Ovary (tissue), 10 donors: ENCODE measurements at places on chromosomes 16 and 17.

DNA sequence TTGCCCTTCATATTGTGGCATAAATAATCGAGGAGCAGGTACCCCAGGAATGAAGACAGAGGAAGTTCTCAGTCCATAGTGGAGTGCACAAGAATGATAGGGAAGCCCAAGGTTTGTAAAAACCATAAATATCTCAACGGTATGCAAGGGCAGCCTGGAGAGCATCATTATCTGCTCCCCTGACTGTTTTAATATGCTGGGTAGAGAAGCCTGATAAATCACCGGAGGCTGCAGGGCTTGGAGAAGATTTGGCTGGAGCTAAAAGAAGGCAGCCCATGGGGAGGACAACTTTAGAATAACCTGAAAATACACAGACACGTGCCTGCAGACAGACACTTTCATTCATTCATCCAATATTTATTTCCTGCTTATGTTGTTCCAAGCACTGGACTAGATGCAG lies 205.2 kb upstream of the RPL38 start:
- DNase-seq: no peak

- peak; percentile 75 for DNase-seq
These were observed at the start of gene NLRP1 for GRCh38 chr17:5584383-5585286. Gene NLRP1 (minus strand): TSS chr17:5584509. CDS start chr17:5583957, 552 bp downstream.

- no peak for DNase-seq
These were observed 804 bp downstream of the CRYM start for GRCh38 chr16:21277045-21277926.

DNA sequence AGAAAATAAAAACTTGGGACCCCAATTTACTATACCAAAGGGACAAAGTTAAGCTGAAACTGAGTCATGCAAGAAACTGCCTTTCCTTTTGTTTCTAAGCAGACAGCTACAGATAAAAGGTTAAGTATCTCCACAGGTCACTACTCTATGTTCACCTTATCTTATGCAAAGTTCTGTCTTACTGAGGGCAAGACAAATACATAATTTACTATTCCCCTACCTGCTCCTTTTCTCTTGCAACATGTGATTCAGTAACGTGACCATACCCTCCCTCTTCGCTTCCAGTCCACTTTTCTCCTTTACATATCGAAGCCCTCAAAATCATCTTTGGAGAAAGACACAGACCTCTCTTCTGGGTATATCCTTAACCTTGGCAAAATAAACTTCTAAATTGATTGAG lies 42.3 kb downstream of the SCPEP1 start:
- DNase-seq: no peak

DNA sequence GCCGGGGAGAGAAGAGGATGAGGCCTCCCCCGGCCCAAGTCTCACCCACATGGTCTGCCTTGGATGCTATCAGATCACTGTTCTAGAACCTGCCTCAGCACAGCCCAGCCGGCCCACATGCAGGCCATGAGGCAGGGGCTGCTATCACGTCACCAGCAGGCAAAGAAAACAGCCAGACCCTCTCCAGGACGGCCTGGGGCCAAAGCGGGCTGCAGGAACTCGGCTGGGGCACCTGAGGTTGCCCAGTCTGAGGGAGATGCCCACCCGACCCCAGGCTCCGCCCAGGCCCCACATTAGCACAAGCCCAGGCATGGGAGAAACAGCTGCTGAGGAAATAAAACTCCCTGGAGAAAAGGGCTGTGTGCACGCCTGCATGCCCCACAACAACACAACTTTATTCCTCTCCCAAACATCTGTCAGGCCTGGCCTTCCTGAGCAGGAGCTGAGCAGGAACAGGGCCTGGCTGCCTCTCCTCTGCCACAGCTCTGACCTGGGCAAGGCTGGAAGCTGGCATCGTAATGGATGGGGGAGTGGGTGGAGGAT lies 6.7 kb upstream of the SMIM5 start:
- no peak for DNase-seq

- no peak for DNase-seq
These were observed 1006.8 kb upstream of the EEF2KMT start for GRCh38 chr16:6104428-6104827.

DNA sequence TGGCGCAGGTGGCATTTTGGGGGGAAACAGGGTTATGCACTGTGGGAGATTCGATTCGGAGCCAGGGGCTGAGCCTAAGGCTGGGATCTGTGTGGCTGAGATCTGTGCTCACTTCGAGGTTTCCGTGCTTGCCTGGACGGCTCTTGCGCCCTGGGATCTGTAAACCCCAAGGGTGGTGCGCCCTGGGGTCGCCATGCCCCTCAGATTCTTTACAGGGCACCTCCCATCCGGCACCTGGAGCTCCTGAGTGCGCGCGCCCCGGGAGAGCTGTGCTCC lies 377 bp downstream of the SLC13A5 start:
- no peak for DNase-seq

- DNase-seq: peak; percentile 51
These were observed 654 bp downstream of the TNFAIP1 start for GRCh38 chr17:28335959-28336871.

- DNase-seq: no peak
These were observed 236.3 kb downstream of the KCNJ2 start for GRCh38 chr17:70405492-70406220.

DNA sequence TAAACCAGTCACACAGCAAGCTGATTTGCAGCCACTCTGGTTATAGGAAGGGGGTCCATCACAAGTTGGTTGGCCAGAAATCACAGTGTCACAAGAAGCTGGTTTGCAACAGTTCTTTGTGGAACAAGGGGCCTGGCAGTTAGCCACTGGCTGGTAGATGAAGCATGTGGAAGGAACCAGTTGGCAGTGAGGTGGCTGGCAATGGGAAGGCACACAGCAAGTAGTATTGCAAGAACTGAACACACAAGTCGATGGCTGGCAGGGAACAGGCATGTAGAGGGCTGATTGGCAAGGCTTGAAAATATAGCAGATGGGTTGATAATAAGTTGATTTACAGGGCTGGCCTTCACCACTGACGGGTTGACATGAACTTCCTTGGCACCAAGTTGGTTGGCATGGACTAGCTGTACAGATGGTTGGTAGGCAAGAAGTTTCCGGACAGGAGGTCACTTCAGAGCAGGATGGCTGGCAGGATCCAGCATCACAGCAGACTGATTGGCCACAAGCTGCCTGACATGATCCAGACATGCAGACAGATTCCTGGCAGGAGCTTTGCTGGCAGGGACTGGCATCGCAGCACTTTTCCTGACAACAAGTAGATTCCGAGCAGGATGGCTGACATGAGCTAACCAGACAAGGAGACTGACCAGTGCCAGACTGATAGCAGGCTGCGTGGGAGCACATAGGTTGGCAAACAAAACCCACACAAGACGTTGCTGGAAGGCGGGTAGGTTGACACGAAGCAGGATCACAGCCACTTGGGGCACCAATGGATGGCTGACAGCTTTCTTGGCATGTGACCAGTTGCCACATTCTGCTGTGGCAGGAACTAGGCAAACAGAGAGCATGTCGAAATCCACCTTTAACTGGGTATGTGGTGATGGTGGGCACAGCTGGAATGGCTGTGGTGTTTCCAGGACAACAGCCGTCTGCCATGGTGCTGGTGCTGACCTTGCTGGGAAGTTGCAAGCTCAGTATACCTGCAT lies at the start of gene KRTAP29-1:
Gene KRTAP29-1 (minus strand): TSS at position 936 of the 986 bp plus-strand sequence. CDS start 0 bp downstream, at position 936.
- no peak for DNase-seq

DNA sequence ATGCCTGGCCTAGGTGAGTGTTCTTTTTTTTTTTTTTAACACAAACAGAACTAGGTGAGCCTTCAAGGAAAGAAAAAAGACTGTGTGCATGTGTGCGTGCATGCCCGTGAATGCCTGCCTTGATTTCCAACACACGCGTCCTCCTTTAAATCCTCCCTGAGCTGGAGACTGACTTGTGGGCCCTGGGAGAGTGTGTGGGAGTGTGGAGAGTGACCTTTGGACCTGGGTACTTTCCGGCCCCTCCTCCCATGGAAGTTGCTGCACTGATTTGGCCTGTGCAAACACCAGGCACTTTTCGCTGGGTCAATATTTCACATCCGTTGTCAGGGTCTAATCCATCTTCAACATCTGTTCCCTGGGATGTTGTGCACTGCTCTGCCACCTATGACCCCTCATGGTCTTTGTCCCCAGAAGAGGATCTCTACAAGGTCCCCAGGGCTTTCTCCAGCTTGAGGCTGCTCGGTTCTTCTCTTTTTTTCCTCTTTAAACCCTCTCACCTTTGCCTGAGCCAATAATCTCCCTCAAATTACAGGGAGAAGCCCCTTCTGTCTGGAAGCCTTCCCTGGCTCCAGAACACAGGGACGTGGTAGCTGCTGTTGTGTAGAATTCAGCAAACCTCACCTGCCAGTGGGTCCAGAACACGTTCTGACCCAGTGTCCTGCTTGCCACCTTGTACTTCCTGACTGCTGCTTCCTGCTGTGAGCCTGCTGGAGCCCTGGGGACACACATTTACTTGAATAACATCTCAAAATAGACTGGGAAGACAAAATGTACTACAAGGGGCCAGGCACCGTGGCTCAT lies 20.8 kb upstream of the ATP5MC1 start:
- no peak for DNase-seq

- DNase-seq: no peak
These were observed 67.7 kb downstream of the WSCD1 start for GRCh38 chr17:6137716-6138502.

GRCh38 chr16:83933885-83934683 lies 19.0 kb upstream of the OSGIN1 start:
- no peak for DNase-seq

DNA sequence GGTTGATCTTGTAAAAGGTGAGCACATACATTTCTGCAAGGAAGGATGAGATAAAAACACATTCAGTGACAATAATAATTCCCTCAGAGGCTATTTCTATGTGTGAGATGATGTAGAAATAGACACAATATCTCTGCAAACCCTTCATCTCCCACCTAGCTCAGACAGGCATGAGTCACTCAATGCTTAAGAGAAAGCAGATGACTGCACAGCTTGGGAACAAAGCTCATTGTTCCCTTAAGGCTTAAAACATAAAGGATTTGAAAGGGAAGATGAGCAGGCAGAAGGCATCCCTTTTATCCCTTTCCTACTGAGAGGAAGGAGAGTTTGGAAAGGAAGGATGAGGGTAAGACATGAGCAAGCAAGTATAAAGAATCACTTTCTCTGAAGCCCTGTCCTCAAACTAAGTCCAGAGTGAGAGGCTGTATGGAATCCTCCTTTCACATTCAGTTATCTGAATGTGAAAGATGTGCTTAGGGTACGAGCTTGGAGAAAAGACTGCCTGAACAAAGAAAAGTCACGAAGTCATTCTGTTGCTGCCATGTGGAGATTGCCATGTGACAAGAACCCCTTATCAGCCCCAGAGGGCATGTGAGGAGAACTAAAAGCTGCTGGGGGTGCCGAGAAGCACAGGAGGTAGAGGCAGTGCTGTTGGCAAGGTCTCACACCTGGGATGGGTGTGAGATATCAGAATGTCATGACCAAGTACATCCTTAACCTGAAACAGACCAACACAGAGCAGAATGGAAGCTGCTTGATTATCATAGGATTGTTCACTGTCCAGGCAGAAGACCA lies 58.2 kb downstream of the CNTNAP4 start:
- DNase-seq: no peak

- no peak for DNase-seq
These were observed 8.1 kb upstream of the EFCAB13 start for GRCh38 chr17:47315451-47316266.

- DNase-seq: no peak
These were observed 7.6 kb upstream of the KIF19 start for GRCh38 chr17:74318391-74318790.

- DNase-seq: no peak
These were observed 67.9 kb downstream of the ZZEF1 start for GRCh38 chr17:4074831-4075495.

GRCh38 chr17:57551321-57552079 lies 193.6 kb downstream of the CCDC182 start:
- DNase-seq: no peak

DNA sequence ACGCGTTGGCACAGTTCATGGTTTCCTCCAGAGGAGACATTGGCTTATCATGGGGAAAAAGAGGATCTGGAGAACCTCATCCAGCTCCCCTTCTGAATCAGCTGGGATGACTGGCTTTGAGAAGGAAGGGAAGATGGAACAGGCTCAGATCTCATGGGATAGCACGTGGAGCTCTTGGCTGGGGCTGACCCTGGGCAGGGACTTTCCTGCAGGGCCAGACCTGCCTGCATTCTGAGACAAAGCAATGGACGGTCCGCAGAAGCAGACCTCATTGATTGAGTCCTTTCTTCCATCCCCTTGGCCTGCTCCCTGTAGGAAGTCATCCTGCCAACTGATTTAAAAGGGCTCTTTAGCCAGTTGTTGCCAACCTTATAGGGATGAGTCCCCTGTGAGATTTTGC lies 26.2 kb downstream of the PLCD3 start:
- no peak for DNase-seq

DNA sequence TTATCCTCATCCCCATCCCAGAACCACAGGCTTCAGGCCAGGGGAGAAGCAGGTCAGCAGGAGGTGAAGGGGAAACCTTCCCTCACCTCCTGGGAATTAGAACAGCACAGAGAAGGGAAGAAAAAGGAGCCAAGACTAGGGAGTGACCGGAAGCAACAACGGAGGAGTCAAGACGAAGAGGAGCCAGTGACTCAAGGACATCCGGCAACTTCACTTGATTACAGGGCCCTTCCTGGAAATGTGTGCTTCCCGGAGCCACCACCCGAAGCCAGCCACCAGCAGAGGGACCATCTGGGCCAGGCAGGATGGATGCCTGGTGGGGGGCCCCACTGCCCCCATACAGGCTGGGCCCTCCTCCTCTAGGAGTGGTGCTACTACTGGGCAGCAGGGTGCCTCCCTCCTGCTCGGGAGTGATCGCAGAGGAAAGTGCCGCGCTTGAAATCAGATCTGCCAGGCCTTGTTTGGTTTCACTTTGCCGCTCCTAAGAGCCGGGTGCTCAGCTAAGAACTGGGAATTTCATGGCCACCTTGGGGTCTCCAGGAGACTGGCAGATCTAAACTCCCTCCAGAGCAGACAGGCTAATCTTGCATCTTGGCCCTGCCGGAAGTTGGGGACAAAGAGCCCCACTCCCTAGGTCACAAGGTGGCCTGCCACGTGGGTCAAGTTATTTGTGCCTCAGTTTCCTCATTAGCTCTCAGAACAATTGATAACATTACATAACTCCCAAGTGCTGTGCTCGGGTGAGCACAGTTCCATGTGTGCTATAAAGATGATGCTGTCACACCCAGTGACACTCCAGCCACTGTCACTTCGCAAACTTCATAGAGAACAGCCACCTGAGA lies 6.6 kb downstream of the CDC42EP4 start:
- DNase-seq: peak; percentile 65

GRCh38 chr16:4110680-4111079 lies 5.6 kb downstream of the ADCY9 start:
- DNase-seq: no peak

DNA sequence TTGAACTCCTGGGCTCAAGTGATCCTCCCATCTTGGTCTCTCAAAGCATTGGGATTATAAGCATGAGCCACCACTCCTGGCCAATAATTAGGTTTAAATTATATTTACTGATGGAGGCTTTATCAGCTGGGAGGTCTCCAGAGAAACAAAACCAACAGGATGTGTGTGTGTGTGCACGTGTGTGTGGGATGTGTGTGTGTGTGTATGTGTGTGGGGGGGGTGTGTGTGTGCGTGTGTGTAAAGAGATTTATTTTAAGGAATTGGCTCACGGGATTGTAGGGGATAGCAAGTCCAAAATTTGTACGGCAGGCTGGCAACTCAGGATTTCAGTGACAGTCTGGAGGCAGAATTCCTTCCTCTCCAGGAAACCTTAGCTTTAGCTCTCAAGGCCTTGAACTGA lies 4.6 kb downstream of the MMP25 start:
- no peak for DNase-seq

GRCh38 chr17:48129981-48130380 lies 22.4 kb downstream of the SNX11 start:
- DNase-seq: no peak
